ENCODE measurements at places on chromosomes 2 and 18.
A peak's percentile ranks its signal among the peaks of the same experiment; 100 is the strongest.

DNA sequence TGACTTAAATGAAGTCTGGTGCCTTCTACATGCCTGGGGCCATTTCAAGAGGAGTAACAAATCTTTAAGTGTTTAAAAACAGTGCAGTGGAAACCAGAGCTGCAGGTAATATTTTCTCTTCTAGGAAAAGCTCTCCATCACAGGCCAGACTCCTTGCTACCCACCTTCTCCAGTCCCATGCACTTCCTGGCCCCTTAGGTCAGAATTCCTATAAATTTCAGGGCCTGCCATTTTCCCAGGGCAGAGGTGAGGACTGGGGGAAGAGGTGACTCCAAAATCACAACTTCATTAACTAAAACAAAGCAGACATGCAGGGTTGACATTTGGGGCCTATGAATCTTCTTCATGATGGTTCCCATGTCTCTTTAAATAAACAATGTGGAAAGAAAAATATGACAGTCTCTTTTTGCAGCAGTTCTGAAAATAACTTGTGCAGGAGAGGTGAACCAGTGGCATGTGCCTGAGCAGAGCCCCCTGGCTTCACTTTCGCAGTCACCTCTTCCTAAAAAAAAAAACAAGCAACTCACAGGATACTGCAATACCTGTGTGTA lies 63.7 kb upstream of the TANC1 start:
- DNase-seq: no peak

- DNase-seq: no peak
These were observed 6.8 kb upstream of the PDK1 start for GRCh38 chr2:172549131-172549530.

DNA sequence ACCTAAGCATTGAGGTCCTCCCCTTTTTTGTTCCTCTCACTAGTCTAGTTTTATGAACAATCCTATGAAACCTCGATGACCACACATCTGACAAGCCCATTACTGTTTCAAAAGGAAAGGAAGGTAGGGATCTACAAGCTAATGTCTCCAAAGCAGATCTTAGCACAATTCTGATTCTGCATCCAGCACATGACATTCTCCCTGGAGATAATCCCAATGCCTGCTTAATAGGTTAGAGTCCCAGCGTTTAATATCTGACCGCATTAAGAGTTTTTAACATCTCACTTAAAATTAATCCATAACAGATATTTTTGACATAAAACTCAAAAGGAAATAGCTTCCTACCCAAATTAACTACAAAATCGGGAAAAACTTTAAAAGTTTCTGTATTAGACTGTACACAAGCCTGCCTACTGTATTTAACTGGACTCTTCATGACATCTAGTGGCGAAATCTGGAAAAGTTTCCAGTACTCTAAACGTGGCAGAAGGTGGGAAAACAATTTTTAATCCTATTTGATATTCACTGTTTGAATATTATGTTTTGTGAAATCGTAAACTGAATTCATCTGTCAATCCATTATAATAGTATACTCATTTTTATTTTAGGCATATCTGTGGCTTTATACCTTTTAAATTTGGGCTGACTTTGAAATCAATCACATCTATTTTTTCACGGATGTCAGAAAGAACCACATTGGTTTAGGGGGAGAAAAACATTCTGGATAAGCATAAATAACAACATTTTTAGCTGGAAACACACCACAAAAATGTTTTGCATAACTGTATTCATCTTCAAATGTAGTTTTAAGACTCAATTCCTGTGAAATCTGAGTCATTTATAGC lies 62.4 kb downstream of the TXNL1 start:
- DNase-seq: peak; percentile 11

DNA sequence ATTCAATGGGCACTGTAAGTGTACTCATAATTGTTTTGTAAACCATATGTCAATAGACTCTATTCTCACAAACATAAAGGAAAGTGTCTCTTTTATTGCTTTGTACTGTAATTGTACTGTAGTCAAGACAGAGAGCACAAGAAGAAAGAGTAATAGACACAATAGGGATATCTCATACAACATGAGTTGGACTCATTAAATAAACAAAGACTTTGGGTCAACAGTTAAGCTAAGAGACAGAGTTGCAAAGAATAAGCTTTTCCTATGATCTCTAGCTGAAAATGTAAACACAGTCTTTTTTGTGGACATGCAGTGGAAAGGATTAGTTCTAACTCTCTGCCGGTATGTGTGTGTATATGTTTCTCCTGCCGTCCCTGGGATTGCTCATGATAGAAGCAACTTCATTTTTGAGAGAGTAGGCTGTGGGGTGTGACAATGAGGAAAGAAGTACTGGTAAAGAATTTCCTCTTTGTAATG lies 13.9 kb upstream of the KYNU start:
- no peak for DNase-seq

DNA sequence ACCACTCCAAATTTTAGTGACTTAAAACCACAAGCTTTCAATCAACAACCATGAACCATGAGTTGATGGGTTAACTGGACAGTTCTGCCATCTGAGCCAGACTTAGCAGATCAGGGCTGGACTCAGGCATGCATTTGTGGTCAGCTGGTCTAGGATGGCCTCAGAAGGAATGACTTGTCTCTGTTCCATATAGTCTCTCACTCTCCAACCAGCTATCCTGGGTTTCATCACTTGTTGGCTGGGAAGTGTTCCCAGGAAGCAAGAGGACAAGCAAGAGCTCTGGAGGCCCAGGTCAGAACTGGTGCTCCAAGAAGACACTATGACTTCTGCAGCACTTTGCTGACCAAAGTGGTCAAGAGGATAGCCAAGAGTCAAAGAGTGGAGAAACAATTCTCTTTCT lies 17.5 kb upstream of the MAP3K20 start:
- no peak for DNase-seq

GRCh38 chr2:112916625-112917247 lies 5.8 kb downstream of the IL37 start:
- no peak for DNase-seq

GRCh38 chr2:181586569-181587081 lies 70.3 kb downstream of the CERKL start:
- DNase-seq: peak; percentile 63

GRCh38 chr2:99297994-99298393 lies 3.0 kb downstream of the LYG1 start:
- DNase-seq: no peak

- DNase-seq: no peak
These were observed 158.7 kb upstream of the NCKAP5 start for GRCh38 chr2:133726973-133727372.

DNA sequence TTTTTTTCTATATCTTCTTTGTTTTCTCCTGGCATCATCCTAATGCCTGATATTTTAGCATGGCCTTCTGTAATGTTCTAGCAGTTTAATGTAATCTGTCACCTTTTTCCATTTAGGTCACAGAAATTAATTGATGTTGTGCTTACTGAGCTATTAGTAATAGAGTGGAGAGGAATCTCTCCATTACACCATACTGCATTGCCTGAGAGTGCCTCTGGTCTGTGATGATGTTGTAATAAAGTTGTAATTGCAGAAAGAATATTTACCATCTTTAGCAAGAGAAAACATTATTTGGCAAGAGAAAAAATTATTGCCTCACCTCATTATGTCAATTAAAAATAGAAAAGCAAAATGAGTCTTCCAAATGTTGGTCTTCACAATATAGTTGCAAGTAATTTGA lies 213.2 kb downstream of the KCNJ3 start:
- DNase-seq: no peak

DNA sequence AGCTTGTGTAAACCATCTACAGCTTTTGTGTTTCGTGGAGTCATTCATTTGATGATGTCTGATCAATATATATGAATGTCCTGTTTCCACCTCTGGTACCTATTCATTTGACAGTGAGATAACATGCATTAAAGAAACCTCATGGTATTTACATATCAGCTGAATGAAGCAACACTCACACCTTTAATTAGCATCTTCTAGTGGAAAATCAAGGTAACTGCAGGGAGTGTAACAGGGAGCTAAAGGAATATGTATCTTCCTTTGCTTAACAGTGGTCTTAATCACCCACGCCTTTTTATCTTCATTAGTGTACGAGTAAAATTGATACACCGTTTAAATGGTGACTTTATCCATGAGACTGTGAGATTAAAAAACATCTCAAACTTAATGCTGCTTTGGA lies 15.6 kb downstream of the SLC39A10 start:
- DNase-seq: no peak

GRCh38 chr2:69694894-69695849 lies 46.8 kb upstream of the ANXA4 start:
- no peak for DNase-seq

DNA sequence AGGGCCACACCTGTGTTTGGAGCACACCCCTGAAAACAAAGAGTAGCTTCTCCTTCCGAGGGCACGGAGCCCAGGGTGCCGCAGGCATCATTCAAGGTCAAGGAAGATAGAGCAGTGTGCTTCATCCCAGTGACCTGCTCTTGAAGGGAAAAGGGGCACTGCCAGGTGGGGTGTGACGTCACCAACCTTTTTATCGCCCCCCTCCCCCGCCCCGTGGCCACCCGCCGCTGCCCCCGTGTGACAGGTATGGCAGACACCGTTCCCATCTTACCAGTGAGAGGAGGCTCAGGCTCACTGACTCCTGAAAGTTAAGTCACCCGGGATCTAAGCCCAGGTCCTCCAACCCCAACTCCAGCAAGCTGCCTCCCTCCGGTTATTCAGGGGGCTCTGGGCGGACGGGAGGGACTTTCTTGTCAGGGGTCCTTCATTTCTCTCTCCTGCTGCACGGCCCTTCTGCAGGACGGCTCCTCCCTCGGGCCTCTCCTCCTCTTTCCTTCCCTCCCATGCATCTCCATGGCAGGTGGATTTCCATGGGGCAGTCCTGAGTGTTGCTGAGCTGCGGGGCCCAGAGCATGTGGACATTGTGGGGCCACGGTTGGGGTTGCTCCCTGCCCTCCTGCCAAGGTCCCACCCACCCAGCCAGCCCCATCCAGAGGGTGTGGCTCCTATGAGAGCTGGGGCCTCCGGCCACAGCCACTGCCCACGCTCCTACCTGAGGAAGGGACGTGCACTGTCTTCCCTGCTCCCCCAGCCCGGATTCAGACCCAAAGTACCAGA lies 114.1 kb upstream of the HDAC4 start:
- no peak for DNase-seq

- no peak for DNase-seq
These were observed 2.9 kb upstream of the DPYSL5 start for GRCh38 chr2:26845021-26845420.

DNA sequence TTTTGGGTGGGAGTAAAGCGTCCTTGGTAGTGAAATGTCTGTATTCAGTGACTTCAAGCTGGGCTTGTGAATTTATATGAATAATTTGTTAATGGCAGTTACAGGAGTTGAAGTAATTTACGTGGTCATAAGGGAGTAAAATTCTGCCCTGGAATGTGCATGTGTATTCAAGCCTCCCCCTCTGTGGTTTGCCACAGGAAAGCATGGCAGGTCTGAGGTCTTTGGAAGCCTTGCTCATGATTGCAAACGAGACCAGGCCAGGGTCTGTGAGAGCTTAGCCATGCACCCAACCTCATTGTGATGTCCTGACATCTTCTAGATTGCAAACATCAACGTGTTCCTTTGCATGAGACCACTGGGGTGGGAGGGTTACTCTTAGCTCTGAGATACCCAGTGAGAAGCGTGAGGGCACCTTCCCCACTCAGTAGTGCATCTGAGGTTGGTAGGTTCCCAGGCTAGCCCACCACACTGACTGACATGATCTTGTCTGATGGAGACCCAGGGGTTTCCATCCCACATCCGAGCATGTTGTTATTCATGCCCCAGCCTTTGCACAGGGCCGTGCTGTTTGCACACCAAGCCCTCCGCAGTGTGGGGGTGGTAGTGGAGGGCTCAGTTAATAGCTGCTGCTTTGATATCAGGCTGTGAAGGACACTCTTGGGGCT lies 216.5 kb downstream of the KLHL29 start:
- DNase-seq: no peak

Data from NCI-H1092 (cell line).